Activated T-cell treated with anti-CD3 and anti-CD28 coated beads for 24 hours (primary cell): ENCODE measurements at places on chromosomes 7 and 10.

GRCh38 chr7:28725911-28726310, 232.2 kb downstream of the TRIL start:
- no peak for DNase-seq

GRCh38 chr7:84912537-84912936, 274.3 kb downstream of the SEMA3D start:
- DNase-seq: no peak

DNA sequence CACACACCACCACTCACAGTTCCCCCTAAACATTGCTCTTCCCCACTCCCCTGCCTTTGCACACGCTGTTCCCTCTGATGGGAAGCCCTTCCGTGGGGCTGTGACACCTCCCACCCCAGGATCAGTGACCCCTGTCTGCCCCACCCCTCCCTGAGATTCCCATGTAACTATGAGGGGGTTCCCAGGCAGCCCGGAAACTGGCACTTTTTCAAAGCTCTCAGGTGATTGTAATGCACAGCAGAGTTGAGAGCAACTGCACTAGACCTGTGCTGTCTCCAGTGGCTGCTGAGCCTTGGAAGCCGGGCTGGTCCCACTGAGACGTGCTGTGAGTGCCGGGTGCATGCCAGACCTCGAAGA, 29.8 kb downstream of the GPRIN2 start:
- DNase-seq: no peak

DNA sequence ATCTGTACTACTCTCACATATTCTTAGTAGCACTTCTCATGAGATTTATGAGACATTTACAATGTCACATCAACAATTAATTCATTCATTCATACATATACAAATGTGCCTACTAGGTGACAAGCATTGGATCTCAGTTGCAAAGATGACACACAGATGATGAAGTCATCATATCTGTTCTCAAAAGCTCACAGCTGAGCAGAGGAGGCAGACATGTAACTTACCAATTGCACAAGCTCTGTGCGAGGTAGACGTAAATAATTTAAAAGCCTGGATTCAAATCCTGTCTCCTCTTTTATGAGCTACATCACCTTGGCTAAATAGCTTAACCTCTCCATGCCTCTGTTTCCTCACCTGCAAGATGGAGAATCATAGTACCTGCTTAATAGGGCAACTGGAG, 109.4 kb upstream of the FAM133B start:
- DNase-seq: no peak

GRCh38 chr10:78184851-78185692, 151.4 kb downstream of the RPS24 start:
- no peak for DNase-seq

DNA sequence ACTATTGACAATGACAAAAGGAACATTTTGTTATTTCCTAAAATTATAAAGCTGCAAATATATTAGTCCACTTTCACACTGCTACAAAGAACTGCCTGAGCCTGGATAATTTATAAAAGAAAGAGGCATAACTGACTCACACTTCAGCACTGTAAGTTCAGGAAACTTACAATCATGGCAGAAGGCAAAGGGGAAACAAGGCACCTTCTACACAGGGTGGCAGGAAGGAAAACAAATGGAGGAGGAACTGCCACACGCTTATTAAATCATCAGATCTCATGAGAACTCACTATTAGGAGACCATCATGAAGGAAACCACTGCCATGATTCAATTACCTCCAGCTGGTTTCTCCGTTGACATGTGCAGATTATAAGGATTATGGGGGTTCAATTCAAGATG, 203.1 kb downstream of the TPK1 start:
- DNase-seq: no peak
